Stimulated activated CD4-positive, alpha-beta T cell treated with anti-CD3 and anti-CD28 coated beads, Interleukin-12 subunit alpha, Interleukin-12 subunit beta, amount 100 ng/mL, for 48 hours (primary cell): ENCODE measurements at places on chromosomes 6 and 20.

- no peak for DNase-seq
These were observed 37.6 kb upstream of the GFOD1 start for GRCh38 chr6:13524801-13525508.

DNA sequence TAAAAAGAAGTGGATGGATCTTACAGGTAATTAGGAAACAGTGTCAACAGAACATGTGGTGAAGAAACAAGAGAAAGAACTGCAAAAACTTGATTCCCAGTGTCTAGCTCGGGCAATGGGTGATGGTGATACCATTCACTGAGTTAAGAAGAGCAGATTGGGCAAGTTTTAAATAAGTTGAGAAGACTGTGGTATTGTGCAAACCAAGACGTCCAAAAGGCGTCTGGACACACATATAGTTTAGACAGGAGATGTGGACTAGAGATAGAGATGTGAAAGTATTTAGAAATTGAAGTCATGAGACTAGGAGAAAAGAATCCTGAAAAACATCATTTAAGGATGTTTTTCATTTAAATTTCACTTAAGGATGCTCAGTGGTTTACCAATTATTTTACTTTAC, 53.9 kb downstream of the CDK19 start:
- DNase-seq, result no peak

DNA sequence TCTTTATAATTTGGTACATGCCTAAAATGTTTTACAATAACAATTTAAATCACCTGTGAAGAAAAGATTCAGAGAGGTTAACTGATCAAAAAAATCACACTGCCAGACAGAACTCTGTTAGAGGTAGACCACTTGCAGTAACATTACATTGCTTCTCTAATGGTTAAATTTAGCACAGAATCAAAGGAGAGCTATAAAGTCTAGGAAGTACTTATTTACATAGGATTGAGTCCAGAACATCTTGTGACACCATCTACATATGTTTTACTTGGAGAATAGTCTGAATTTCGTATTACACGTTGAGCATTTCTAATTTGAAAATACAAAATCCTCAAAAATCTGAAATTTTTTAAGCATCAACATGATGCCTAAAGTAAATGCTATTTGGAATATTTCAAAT, 17.2 kb upstream of the TBC1D20 start:
- DNase-seq, result no peak

GRCh38 chr6:147075381-147075780, 128.8 kb upstream of the STXBP5 start:
- no peak for DNase-seq

GRCh38 chr20:25083773-25084625, 2.1 kb upstream of the VSX1 start:
- no peak for DNase-seq

DNA sequence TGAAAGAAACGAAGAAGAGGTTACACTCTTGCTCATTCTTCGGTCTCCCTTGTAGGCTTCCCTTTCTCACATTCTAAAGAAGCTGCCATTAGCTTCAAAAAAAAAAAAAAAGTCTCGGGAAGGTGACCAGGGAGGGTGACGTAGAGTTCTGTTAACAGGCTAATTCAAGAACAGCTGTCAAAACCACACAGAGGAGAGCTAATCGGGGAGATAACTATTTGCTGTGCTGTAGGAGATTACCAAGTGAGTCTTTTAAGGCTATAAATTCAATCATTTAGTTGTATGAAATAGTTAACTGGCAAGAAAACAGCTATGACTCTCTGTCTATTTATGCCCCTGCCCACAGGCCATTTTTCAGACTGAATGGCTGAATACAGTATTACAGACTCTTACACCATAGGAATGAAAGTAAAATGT, 256.8 kb downstream of the SYNE1 start:
- no peak for DNase-seq

GRCh38 chr6:33000055-33000454, 9.3 kb downstream of the HLA-DOA start:
- no peak for DNase-seq

GRCh38 chr6:5041955-5042354, 38.1 kb upstream of the RPP40 start:
- DNase-seq, result no peak

DNA sequence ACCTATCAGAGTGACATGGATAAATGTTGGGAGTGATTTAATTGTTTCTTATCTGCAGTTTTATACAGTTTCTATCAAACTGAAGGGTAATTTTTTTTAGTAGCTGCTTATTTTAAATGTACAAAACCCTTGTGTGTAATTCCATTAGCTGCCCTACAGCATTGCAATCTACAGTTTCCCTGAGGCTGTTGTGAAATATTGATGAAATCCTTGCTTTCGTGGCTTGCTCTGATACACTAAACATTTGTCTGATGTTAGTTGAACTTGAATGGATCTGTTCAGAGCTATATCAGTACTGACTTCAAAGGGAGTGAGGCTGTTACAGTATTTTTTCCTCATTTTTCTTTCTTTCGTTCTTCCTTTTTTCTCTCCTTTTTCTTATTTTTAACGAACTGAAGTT, 255.4 kb downstream of the TSHZ2 start:
- no peak for DNase-seq

GRCh38 chr20:50284811-50285375, 94.3 kb downstream of the CEBPB start:
- no peak for DNase-seq

DNA sequence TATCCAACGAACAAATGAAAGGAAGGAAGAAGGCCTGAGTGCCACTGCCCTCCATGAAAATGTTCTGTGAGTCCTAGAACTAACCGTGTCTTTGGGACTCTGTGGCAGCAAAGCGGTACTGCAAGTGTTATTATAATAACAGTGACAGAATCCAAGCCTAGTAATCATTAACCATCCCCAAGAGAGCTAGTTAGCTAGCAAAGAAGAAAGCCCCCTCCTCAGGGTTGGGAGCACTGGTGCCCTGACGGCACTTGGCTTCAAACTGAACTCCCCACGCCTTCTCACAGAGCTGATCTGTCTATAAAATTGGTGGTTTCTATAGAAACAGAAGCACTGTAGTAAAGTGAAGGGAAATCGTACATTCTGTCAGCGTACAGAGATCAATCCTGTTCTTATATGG, 239.8 kb downstream of the PTPRT start:
- no peak for DNase-seq

DNA sequence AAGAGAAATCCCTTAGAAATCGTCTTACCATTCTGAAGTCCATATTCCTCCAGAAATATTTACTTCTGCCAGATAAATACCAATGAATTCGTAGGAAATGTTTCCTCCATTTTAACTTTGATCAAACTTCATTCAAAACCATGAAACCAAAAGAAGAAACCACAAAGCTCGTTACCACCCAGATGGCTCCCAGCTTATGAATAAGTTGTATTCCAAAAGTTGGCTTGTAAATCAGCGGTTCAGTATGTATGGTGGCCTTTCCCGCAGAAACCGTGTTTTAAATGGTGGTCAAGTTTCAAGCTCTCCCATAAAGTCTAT, 73.6 kb upstream of the RIPOR2 start:
- no peak for DNase-seq

DNA sequence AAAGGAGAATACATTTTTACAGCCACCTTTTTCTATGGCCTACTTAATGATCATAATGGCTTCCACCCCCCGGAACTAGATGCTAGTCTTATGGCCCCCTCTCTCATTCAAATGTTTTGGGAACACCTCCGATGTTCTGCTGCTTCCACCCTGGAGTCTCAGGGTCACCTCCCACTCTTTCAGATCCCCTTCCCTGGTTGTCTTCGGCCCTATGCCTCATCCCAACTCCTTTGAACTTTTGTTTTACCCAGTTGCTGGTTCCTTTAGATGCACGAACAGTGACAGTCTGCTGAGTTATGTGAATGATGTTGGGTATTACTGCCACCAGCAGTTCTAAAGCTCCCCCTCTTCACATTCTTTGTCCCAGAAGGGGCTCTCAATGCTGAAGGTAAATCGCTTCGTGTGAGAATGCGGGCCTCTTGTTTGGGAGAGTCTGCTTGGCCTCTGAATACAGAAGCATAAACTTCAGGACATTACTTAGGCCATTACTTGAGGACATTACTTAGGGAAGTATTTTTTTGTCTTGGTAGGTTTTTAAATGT, 309.1 kb downstream of the SOX4 start:
- DNase-seq, result no peak

DNA sequence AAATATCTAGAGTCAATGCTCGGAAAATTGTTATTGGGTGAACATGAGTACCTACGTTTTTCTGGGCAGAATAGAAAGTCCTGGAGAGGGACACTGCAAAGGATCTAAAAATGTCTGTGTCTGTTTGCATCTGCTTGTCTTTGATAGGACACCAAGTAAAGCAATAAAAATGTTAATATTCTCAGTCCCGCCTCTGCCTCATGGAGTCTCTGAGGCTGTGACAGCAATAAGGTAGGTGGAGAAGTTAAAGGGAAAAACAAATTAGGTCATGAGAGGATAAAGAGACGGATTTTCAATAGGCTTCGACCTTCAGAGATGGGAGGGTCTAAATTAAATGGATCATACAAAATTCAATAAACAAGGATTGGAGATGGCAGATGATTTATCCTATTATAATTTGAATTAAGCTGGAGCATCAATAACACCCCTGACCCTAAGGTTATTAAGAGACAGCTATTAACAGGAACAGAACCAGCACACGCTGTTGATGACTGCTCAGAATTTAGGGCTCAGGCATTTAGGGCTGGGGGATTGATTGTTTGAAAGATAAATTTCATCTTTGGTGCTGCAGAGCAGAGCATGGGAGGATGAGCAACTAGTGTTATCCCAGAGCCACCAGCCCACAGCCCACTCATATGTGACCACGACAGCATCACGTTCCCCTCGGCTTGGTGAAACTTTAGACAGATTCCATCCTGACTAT, 620.3 kb upstream of the CDH4 start:
- no peak for DNase-seq
